ENCODE measurements at places on chromosomes 2 and 18.

- H3K4me3 ChIP-seq = no peak overlapping the region
- no peaks in the 10 kb centered on the region for H3K4me1 ChIP-seq
- no peak for DNase-seq
- no peaks in the 10 kb centered on the region for H3K27me3 ChIP-seq
Observed at GRCh38 chr2:169038338-169038757, 7.2 kb upstream of the ABCB11 start.

- no peaks in the 10 kb centered on the region for H3K27me3 ChIP-seq
- no peaks in the 10 kb centered on the region for H3K36me3 ChIP-seq
- H3K27ac ChIP-seq = no peak overlapping the region
Observed at GRCh38 chr2:235480614-235481013, 13.2 kb upstream of the AGAP1 start.

- H3K4me3 ChIP-seq = peak overlapping the region; percentile 81
- DNase-seq = no peak
- no peaks in the 10 kb centered on the region for H3K27me3 ChIP-seq
- no peaks in the 10 kb centered on the region for H3K36me3 ChIP-seq
- no peak overlapping the region for H3K27ac ChIP-seq
Observed at GRCh38 chr18:23504720-23505119, 1.4 kb downstream of the RMC1 start.

GRCh38 chr2:139917690-139918384, 1137.6 kb upstream of the NXPH2 start:
- no peaks in the 10 kb centered on the region for H3K36me3 ChIP-seq
- no peaks in the 10 kb centered on the region for H3K27me3 ChIP-seq
- H3K4me1 ChIP-seq = no peaks in the 10 kb centered on the region
- H3K27ac ChIP-seq = no peak overlapping the region
- no peak for DNase-seq

DNA sequence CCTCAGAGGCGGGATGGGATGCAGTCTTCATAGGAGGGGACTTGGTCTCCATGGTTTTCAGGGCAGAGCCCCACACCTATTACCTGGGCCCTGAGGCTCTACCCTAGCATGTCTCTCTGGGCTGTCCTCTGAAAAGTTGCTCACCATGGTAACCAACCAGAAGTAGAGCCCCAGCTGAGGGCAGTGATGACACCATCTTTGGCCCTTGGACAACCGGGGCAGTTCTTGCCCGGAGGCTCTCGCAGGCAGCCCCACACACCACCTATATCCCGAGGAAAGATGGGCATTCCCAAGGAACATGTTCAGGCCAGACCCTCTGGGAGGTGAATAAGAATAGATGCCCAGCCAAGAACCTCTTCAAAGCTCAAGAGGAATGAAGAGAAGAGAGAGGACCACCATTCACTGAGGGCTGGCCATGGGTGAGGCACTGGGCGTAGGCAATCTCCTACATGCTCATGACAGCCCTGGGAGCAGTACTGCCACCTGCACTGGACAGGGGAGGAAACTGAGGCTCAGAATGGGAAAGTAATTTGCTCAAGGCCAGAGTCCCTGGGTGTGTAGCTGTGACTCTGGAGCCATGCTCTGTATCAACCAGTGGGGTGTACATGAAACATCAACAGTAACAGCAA, 72.5 kb downstream of the HS1BP3 start:
- peaks cover 10% of the 10 kb centered on the region for H3K4me1 ChIP-seq
- H3K27me3 ChIP-seq = no peaks in the 10 kb centered on the region
- no peak overlapping the region for H3K4me3 ChIP-seq
- no peak for DNase-seq
- no peaks in the 10 kb centered on the region for H3K36me3 ChIP-seq
- peak overlapping the region; percentile 82 for H3K27ac ChIP-seq

- no peak overlapping the region for H3K27ac ChIP-seq
- H3K4me1 ChIP-seq = no peaks in the 10 kb centered on the region
- DNase-seq = no peak
- no peaks in the 10 kb centered on the region for H3K36me3 ChIP-seq
Observed at GRCh38 chr2:226611944-226612318, 187.7 kb downstream of the IRS1 start.

- DNase-seq = no peak
- no peak overlapping the region for H3K27ac ChIP-seq
- no peaks in the 10 kb centered on the region for H3K4me1 ChIP-seq
- peak overlapping the region; percentile 11 for H3K4me3 ChIP-seq
- H3K36me3 ChIP-seq = no peaks in the 10 kb centered on the region
Observed at GRCh38 chr2:106269591-106270291, 75.6 kb upstream of the UXS1 start.

All from uterus (tissue), 4 donors.